NCI-H1930 (cell line): ENCODE measurements at places on chromosomes 16 and 17.

GRCh38 chr16:85349365-85350145, 237.3 kb upstream of the CIBAR2 start:
- DNase-seq = no peak

DNA sequence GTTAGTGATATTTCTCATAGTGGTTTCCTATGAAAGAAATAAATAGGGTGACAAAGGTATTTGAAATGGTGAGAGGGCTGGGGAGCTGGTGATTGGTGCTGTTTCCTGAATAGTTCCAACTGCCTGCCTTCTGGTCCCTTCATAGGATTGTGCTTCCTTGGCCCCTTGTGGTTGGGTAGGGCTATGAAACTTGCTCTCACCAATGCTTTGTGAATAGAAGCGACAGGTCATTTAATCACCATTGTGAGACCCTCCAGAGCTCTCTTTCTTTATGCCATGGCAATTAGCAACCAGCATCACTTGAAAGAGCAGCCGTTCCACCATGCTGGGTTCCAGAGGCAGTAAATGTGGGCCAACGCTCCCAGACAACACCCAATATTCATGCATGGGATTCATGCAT, 23.7 kb upstream of the WWOX start:
- no peak for DNase-seq

GRCh38 chr17:77592106-77592865, 366.2 kb upstream of the TNRC6C start:
- DNase-seq = no peak

DNA sequence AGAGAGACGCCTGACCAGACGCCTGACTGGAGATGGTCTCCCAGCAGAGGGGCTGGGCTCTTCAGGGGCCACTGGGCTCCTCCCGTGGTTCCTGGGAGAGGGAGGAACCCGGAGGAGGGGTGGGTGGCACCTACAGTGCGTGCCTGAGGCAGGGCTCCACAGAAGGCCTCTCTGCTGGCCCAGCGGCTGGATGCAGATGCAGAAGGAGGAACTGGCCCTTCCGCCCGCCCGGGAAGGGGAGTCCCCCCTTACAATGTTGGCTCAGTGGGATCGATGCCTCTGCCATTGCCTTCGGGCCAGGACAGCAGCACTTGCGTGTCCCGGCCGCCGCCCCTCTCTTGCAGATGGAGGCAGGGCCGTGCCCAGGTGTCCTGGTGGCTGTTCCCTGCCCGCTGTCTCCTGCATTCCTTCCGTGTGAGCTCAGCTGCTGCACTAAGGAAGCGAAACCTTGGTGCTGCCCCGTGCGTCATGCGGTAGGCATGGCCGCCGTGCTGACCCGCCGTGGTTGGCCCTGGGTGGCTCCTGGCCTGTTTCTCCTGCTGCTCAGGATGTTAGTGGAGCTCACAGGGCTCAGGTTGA, 15.1 kb downstream of the BAIAP2 start:
- no peak for DNase-seq
